ENCODE measurements at places on chromosomes 7 and 10.

GRCh38 chr7:95028683-95029082 is 121.3 kb downstream of the PPP1R9A start:
- DNase-seq = no peak

DNA sequence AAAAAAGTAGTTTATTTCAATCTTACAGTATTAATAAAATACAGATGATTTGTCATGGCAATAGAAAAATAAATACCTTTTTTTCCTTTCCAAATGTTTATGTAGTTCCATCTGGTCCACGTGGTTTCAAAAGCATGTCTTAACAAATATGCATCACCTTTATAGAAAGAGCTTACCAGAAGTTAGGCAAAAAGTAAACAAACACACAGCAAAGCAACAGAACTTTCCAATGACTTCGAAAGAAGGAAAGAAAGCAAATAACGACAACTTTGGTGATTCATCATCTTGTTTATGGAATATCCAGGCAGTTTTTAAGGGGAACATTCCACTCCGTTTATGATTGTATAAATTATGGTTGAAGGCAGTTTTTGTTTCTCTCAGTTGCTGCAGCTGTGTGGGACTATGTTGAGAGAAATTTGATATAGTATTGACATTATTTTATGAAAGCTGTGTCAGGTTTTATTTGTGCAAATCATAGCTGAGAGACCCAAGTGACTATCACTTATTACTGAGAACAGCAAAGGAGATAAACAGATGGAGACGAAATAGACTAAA is 203.1 kb downstream of the CDC14C start:
- no peak for DNase-seq

DNA sequence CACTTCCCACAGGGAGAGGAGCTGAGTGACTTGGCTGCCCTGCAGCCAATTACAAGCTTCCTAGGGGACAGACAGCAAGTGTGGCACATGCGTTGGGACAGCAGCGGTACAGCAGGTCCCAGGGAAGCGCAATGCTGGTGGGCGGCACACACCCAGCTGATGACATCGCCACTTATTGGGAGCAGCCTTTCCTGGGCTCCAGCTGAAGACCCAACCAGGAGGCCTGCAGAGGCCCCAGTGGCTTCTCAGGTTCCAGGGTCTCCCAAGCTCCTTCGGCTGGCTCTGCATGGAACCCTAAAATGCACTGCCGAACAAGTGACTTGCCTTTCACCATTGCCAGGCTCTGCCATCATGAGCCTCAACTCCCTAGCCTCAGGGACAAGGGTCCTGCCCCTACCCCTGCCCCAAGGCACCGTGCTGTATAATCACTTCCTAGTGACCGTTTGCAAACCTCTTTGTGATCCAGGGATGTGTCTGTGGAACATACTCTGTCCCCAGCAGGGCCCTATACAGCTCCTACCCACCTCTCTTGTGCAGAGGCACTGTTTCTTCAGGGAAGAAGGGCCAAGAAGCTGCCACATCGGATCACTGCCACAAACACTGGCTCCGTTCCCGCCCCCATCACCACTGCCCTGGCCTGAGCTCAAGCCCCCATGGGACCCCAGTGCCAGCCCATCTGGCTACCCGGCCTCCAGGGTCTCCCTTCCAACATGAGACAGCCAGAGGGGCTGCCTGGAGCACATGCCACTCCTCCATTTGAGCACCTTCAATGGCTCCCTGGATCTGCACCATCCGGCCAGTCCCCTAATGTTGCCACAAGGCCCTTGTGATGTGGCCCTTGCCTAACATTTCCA is 19.3 kb upstream of the SLIT1 start:
- DNase-seq = no peak

- DNase-seq = no peak
Observed at GRCh38 chr7:21526007-21526406, 16.8 kb upstream of the DNAH11 start.

DNA sequence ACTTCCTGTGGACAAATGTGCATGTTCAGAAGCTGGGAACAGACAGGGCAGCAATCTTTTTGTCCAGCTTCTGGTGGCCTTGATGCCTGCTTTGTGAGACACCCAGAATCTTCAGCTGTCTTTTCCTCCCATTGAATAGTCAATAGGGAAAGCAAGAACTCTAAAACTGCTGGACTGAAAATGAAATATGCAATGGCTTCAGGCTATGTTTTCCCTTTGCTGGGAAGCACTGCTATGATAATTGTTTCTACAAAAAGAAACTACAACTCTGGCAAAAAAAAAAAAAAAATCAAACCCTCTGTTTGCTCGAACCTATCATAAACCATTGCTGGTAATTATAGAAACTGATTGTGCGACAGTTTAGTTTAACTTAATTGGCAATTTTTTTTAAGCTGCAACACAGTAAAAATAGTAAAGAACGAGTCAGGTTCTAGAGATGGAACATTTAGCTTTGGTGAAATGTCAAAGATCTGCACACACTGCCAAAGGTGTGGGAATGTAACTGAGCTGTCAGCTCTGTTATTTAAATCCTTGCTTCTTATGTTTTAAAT is 79.1 kb upstream of the NEUROD6 start:
- no peak for DNase-seq

- no peak for DNase-seq
Observed at GRCh38 chr7:121945066-121945465, 72.1 kb downstream of the PTPRZ1 start.

DNA sequence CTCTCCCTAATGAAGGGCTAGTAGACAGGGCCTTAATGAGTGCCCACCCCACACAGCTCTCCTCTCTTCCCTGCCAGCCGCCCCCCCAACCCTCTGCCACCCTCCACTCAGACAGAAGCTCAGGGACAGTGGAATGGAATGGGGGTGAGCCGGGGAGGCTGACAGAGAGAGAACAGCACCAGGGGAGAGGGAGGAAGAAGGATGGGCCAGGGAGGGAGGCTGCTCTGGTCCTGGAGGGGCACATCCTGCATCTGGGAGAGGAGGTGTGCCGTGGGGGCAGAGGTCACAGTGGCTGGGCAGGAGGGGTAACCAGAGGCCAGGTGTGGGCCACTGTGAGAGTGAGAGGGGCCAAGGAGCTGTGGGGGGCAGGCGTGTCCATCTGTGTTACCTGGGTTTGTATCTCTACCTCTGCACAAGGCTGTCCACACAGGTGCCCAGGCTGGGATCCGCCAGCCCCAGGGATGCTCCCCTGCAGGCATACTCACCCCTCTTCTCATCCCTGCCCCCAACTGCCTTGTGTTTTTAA is 2.4 kb downstream of the NYAP1 start:
- no peak for DNase-seq

DNA sequence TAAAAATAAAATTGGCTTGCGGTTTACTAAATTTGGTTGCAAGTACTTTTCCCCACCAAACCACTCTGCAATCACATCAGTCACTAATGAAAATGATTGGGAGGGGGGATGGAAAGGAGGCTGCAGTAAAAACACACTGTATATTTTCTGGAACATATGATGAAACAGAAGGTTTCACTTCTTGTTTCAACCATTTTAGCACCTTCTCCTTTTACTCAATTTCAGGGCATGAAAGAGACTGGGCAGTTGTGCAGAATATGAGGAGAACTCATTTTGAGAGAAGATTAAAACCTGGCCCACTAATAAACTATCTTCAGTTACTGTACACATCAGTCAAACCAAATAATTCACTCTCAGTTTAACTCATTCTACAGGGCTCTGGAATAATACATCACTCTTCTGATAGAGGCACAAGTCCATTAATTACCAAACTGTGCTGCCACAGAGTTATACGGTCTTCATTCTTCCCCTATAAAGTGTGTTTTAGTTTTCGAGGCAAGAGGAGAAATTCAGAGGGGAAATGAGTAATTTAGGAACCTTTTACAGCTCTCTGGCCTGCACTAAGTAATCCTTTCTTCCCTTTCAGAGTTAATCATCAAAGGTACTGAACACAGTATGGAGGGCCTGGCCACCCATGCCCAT is 25.5 kb downstream of the JAZF1 start:
- no peak for DNase-seq

- DNase-seq = no peak
Observed at GRCh38 chr10:30088178-30088577, 28.8 kb upstream of the JCAD start.

DNA sequence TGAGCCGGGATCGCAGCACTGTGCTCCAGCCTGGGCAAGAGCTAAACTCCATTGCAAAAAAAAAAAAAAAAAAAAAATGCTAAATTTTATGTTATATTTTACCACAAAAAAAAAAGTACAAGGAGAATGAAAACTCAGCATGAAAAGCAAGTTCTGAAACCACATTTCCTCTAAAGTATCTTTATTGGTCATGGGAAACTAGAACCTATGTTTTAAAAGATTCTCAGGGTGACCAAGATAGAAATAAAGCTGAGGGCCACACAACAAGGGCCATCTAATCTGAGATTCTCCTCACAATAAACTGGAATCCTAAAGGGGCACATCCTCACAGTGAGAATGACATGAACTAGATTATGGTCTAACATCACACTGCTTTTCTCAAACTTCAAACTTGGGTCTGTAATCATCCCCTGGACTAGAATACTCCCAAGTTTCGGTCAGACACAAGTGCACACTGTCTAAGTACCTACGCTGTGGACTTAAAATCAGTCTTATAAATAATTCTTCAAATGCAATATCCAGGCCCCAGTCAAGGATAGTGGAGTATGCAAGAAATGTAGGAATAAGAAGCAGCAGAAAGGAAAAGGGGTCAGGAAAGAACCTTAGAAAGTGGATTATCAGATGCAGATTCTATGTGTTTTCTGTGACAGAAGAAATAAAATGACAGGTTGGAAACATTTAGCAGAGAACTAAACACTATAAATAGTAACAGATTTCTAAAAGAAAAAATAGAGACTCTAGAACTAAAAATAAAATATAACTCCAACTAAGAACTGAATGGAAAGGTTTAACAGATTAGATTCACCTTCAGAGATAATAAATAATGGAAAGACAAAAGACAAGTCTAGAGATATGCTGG is 49.9 kb downstream of the COA1 start:
- no peak for DNase-seq

- no peak for DNase-seq
Observed at GRCh38 chr7:8249121-8249520, 12.8 kb downstream of the ICA1 start.

GRCh38 chr7:75921479-75921878 is 6.5 kb downstream of the POR start:
- no peak for DNase-seq

GRCh38 chr10:97127509-97127908 is 58.2 kb downstream of the SLIT1 start:
- no peak for DNase-seq

DNA sequence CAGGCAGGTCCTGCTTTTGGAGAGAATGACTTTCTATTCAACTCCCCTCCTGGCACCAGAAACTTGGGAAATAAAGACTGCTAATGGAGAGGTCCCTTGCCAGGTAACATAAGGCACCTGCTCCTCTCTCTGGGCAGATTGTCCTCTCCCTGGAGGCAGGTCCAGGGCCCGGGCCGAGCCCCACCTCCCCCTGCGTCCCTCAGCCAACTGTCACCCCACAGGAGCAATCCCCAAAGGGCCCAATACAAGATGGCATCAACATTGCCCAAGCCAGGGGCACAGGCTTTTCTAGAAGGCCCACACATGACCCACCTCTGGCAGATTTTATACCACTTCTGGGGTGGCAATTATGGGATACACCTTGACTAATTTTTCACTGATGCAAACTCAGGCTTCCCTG is 145.2 kb downstream of the HERPUD2 start:
- DNase-seq = no peak

GRCh38 chr10:13684252-13684791 is 97.6 kb downstream of the PRPF18 start:
- DNase-seq = no peak

All from NCI-H1417 treated with DMSO at 0.1 percent for 48 hours (cell line).